Fibroblast of upper back skin (primary cell): ENCODE measurements at places on chromosomes 3 and 15.

DNA sequence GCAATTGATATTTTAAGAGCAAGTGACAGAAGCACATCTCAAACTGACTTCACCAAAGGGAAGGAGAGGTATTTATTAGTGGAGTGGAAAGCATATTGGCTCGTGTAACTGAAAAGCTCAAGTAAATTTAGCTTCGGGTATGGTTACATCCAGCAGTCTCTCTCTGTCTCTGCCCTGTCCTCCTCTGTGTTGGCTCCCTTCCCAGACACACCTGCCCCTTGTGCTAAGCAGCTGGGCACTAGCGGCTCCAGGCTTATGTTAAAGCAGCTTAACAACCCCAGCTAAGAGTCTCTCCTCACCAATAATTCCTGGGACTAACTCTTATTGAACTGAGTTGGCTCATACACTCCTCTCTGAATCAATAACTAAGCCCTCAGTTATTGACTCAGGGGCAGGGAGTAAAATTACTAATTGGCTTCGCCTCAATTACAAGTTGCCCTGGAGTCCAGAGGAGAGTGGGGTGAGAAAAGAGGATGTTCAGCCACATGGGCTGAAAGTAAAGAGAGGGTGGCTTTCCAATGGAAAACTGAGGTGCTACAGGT is 12.8 kb upstream of the SH3BP5 start:
- DNase-seq = no peak

GRCh38 chr3:159130108-159130507 is 328.3 kb downstream of the MFSD1 start:
- no peak for DNase-seq

- DNase-seq = no peak
These were observed 51.6 kb upstream of the THUMPD3 start for GRCh38 chr3:9311228-9311627.

GRCh38 chr3:183178833-183179549 is 16.5 kb upstream of the LAMP3 start:
- DNase-seq = peak; percentile 2

GRCh38 chr15:91782221-91782620 is 71.3 kb upstream of the SLCO3A1 start:
- DNase-seq = no peak

DNA sequence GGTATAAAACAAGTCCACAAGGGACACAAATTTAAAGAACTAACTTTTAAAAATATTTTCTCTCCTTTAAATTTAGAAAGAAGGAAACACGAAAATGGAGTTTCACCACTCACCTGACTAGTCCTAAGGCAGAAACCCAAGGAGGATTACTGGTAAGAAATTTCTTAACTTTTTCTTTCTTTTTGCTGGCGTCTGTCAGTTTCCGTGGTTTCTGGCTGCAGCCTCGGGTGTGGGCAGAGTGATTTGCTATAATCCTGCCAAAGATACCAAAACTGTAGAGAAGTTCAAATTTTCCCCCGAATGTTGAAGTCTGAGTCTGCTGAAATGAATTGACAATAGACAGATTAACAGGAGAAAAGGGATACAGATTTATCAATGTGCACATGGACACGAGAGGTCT is 843.6 kb upstream of the ALCAM start:
- no peak for DNase-seq

DNA sequence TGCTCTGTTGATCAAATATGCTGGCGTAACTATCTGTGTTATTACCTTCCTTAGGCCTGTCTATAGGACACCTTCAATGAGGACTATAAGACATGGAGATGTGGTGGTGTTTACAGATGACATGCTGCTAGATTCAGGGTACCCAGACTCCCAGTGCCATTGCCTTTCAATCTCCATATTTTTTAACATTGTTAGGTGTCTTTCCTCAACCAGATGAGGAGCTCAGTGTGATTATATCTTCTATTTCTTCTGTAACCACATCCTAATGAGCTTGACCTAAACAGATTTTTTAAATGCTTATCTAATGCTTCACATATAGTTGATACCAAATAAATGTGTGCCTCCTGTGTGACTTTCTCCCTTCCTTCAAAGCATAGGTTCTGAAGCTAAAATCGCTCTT is 730.1 kb upstream of the NR2F2 start:
- DNase-seq = no peak

DNA sequence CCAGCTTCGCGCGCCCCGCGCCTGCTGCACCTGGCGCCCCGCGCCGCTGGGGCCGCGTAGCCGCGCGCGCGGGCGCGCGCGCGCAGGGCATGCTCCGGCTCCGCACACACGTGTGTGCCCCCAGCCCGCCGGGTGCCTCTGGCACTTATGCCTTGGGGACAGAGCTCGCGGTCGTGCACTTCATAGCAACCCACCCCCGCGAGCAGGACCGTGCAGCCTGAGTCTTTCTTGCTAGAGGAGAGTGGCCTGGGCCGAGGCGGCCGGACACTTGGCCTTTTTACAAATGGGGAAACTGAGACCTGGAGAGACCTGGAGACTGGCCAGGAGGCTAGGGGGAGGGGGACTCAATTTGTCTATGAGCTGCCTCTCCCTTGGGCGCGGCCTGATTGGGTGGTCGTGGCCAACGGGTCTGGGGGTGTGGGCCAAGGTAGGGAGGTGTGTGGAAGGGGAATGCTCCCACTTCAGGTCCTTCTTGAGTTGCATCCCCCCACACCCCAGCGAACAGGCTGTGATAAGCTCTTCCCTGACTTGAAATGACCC is 562 bp downstream of the NBEAL2 start:
- DNase-seq = no peak

GRCh38 chr15:77514641-77515402 is 94.1 kb downstream of the HMG20A start:
- no peak for DNase-seq

DNA sequence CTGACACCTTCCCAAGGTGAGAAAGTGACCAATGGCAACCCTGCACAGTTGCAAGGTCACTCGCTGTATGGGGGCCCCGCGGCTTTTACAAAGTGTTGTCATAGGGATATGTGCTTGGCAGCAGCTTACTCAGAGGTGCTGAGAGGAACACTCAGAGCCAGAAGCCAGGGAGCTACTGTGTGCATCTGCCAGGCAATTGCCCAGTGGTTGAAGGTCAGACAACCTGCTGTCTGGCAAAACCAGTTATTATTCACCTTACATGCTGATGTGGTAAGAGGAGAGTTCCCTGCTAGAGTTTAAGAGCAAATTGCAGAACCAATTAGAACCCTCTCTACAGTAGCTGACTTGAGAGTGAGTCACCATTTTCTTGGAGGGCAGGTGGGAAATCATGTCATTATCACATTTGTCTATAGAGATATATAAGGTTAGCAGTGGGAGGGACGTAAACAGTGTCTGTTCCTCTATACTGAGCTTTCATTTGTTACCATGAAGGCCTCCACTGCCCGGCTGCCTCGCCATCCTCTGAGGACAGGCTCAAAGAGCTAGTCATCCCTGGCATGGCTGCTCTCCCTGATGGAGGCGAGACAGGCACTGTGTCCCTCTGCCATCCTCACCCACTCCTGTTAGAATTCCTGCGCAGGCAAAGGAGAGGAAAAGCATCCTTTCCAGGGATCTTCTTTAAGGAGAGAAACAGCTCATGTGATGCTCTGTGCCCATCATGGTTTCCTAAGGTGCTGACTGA is 274.4 kb downstream of the PLCL2 start:
- DNase-seq = peak; percentile 26

GRCh38 chr3:184241447-184242296 is 7.1 kb downstream of the ALG3 start:
- DNase-seq = no peak

DNA sequence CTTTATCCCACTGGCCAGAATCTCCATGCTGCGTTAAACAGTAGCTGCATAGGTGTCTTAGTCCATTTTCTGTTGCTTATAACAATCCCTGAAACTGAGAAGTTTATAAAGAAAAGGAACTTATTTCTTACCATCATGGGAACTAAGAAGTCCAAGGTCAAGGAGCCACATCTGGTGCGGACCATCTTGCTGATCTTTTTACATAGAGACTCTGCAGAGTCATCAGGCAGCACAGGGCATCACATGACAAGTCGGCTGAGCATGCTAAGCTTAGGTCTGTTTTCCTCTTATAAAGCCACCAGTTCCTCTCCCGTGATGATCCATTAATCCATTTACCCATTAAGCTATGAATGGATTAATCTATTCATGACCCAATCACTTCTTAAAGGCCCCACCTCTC is 22.4 kb upstream of the FAM174B start:
- no peak for DNase-seq

DNA sequence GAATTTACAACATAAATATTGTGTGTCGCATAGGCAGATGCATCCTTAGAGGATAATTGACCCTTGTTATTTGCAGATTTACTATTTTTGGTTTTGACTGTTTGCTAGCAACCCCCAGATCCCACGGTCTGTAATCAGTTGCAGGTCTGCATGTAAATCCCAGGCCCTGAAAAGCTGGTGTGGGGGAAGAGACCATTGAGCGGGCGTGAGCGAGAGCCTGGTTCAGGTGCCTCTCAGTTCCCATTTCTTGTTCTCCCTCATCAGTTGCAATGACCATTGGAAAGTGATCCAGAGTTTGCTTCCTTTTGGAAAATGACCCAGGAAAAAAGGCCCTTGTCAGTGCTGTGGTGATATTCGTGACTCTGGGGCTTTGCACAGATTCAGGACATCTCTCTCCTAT is 238.9 kb downstream of the UACA start:
- DNase-seq = no peak

- DNase-seq = peak; percentile 70
These were observed 25.8 kb upstream of the RPL39L start for GRCh38 chr3:187165144-187165543.

DNA sequence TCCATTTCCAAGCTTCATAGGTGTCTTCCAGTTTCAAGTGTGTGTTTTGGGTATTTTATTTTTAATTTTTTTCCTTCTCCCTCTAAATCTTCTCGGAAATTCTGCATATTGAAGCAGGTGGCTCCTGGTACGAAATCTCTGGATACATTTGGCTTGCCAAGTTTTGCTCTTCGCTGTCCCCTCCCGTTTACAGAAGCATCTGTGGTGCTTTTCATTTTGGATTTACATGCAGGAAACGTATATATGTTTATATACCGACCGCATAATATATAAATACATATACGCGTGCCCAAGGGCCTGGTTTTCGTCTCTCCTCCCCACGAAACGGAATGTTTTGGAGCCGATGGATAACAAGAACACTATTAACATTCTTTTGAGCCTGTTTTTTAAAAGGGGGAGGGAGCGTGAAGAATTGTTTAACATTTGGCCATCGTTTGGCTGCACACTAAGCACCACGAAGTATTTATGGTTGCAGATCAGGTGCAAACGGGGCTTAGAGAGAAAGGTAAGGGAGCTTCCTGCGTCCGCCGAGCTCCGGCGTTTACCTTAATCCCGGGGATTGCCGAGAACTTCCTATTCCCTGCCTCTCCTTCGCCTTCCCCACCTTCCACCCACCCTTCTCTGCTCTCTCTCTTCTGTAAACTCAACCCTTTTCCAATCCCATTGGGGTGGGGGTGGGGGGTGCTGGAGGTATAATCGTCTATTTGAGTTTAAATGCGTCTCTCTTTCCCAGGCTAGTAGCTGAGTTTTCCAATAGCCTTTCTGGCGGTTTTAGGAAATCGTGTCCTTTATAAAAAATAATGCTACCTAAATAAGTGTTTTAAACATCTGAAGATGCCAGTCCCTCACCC is 1.1 kb upstream of the NLGN1 start:
- DNase-seq = no peak

- peak; percentile 89 for DNase-seq
These were observed 45.2 kb downstream of the CDCP1 start for GRCh38 chr3:45100981-45101407.

GRCh38 chr3:72129501-72130094 is 344.6 kb upstream of the PROK2 start:
- peak; percentile 57 for DNase-seq
